ENCODE measurements at places on chromosomes 3 and 15.

DNA sequence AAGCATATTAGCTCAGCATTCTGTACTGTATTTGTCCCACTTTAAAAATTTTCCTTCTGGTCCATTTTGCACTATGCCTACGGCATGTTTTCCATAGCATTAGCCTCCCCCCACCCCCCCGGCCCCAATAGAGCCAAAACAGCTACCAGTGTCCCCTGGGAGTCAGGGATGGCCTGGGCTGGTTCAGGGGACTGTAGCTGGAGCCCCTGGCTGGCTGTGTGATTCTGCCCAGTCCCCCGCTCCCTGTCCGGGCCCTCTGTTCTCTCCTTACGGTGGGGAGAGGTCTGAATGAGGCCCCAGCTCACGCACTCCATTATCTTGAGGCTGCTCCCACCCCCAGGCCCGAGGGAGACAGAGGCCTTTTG is 70.1 kb downstream of the KLF15 start:
- DNase-seq, result no peak

DNA sequence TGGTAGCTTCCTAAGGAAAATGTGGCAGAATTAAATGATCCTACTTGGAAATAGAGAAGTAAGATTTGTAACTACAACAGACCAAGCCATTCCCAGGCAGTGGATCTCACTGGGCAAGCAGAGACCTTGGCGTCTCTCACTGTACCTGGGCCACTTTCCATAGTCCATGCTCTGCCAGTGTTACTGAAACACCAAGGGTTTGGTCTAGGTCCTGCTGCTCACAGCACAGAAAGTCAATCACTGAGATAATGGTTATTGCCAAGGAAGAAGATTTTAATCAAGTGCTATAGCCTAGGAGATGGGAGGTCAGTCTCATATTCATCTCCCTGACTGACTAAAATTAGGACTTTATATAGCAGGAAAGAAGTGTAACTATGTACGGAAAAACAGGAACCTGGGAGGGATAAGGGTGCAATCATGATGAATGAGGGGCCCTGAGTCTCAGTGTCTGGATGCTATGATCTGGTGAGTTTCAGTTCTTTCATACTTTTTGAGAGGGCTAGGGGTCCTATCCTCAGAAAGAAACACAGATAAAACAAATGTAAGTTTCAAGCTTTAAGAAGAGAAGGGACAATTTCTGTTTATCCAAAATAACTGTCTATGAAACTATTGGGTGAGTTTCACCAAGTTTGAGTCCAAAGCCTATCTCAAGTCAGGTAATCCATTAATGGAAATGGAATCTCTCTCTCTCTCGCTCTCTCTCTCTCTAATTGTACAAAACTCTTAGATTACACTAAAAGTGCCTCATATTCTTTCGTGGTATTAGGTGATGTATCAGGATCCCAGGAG is 20.6 kb downstream of the GPR15 start:
- DNase-seq, result no peak

GRCh38 chr3:74787011-74787410 is 172.6 kb upstream of the CNTN3 start:
- DNase-seq, result no peak

DNA sequence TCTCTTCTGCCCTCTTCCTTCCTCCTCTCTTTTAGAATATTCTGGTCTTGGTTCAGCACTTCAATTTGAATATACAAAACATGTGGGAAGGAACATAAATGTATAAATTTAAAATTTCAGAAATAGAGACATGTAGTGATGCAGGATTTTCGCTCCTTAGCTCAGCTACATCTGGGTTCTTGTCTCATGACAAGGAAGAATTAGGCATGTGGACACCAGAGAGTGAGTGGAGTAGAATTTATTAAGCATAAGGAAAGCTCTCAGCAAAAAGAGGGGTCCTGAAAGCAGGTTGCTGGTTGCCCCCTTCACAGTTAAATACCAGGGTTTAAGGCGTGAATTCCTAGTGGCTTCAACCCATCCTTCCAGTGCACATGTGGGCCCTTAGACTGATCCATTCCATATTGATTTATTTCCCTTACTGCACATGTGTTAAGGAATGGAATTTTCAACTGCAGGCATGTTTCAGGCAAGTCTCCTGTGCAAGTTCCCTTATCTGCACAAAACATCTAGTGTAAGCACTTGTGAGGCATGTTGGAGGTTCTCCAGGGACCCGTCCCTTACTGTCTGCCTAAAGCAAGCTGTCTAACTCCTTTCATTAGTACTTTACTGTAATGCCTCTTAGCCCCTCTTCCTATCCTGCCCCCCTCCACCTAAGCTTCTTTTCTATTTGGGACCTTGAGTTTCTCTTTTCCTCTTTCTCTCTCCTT is 133.2 kb upstream of the STRIT1 start:
- DNase-seq, result no peak

- no peak for DNase-seq
Measured at GRCh38 chr3:105812194-105812586, 56.6 kb downstream of the CBLB start.

- DNase-seq, result no peak
Measured at GRCh38 chr3:29022976-29023375, 257.9 kb upstream of the RBMS3 start.

DNA sequence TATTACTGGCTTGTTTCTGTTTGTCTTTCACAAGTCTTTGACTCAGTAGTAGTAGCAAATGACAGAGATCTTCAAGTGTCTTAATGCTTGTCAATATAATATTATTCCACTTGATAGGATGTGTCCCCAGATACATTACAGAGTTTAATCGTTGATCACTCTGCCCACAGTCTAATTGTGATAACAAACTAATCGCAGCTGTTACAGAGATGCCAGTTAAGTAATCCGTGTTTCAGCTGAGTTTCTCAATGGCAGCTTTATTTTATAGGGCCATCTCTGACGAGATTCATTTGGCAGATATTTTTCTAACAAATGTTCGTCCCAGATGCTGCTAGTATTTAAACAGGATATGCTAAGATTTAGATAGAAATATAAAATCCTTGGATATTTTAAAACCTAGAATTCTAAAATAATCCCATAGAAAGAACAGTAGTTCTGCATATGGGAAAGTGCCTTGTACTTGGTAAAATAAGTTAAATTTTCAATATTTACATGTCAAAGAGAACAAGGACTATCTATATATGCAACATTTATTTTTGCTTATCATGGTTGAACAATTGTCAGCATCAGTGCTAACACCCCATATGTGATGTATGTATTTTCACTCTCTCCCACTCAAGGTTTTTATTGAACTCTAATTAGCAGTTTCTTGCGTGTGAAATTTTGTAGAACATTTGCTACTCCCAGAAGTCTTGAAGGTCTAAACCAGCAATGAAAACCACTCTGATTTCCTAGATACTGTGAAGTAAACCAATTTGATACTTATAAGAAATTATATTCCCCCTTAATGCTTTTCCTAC is 185.5 kb downstream of the MBNL1 start:
- no peak for DNase-seq

- no peak for DNase-seq
Measured at GRCh38 chr15:80179025-80179759, 26.4 kb downstream of the FAH start.

DNA sequence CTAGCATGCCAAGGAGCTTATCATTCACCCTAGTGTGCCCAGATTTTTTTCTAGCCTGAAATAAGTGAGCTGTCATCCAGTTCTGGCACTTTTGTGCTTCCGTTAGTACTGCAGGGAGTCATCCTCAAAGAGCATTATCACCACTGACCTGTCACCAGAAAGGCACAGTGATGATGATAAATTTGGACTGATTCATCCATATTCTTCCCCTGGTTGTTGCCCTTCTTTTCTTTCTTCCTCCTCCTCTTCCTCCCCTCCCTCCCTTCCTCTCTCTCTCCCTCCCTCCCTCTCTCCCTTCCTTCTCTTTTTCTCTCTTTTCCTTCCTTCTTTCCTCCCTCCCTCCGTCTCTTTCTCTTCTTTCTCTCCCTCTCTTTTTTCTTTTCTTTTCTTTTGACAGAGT is 21.3 kb downstream of the SLC35G2 start:
- DNase-seq, result no peak

DNA sequence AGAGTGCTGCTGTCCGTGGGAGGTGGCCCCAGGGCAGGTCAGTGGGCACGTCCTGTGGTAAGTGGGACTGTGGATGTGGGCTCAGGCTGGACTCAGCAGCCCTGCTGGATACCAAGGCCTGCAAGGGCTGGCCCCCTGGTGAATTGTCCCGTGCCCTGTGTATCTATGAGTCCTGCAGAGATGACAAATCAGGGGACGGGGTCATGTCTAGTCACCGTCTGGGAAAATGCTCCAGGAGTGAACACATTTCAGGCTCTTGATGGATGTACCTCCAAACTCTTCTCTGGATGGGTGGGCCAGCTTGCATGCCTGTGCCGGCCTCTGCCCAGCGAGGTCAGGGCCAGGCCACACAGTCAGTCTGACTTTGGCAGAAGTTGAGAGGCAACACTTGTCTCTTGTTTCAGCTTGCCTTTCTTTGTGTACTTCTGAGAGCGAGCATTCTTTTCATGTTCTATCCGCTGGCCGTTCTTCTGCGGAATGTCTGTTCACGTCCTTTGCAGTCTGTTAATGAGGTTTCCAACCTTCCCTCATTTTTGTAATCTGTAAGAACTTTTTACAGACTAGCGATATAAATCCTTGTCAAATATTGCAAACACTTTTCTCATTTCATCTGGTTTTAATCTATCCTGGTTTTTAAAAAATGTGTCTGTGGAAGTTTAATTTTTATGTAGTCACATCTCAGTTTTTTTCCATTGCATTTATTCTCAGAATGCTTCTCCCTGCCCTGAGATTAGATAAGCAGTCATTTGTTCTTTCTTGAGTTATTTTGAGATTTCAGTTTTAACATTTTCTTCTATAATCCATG is 11.4 kb upstream of the STAB1 start:
- DNase-seq, result no peak

DNA sequence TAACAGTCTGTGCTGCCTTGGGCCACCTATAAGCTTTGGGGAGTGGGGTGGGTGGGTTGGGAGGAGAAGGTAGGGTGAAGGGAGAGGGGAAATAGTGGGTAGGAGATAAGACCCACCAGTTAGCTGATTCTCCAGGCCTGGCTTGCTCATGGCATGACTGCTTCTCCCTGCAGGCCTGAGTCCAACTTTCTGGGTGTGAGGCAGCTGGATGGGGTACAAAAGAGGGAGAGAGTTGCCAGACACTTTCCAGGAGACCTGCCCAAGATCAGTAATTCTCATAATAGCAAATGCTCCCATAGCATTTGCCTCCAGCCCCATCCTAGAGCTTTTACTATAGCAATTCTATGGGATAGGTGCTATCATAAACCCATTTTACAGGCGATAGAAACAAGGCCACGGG is 7.7 kb downstream of the CGNL1 start:
- no peak for DNase-seq

GRCh38 chr3:4588466-4588865 is 95.3 kb downstream of the ITPR1 start:
- DNase-seq, result no peak

- no peak for DNase-seq
Measured at GRCh38 chr15:85618228-85618505, 176.6 kb downstream of the KLHL25 start.

GRCh38 chr3:62749657-62750056 is 125.6 kb downstream of the CADPS start:
- no peak for DNase-seq

GRCh38 chr3:64257100-64257755 is 32.0 kb upstream of the PRICKLE2 start:
- no peak for DNase-seq

- DNase-seq, result no peak
Measured at GRCh38 chr3:129557548-129557894, 14.5 kb downstream of the H1-8 start.

- DNase-seq, result no peak
Measured at GRCh38 chr3:139607257-139608107, 67.9 kb upstream of the RBP1 start.

- DNase-seq, result no peak
Measured at GRCh38 chr3:15288331-15289035, 43.9 kb downstream of the SH3BP5 start.

GRCh38 chr3:167709690-167710089 is 25.0 kb downstream of the PDCD10 start:
- DNase-seq, result no peak

DNA sequence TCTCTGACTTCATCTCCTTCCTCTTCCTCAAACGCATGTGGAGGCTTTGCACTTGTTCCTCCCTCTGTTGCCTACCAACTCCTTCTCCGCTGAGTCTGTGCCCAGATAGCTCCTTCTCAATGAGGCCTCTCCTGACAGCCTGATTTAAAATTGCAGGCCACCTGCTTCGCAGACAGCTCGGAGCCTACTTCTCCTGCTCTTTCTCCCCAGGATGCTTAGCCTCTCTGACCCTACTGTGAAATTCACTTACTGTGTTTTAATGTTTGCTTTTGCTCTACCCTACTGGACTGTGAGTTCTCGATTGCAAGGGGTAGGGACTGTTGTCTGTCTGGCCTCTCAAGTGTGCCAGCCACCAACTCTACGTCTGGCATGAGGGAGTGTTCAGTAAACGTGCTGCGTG is 83.4 kb downstream of the EEFSEC start:
- DNase-seq, result no peak

DNA sequence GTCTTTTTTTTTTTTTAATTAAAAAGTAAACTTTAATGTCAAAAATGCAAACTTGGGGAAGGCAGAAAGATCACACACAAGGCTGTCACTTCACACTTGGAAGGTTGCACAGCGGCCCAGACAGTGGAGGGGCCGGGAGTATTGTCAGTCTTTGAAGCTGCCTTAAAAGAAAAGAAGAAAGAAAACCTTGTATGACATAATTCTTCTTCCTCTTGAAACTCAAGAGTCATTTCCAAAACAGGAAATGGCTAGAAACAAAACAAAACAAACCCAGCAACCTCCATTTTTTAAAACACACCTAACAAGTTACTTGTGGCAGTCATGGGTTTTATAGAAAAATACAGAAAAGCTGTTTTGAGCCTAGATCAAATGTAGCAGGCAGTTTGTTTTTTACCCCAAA is 68.1 kb upstream of the MAGI1 start:
- no peak for DNase-seq

DNA sequence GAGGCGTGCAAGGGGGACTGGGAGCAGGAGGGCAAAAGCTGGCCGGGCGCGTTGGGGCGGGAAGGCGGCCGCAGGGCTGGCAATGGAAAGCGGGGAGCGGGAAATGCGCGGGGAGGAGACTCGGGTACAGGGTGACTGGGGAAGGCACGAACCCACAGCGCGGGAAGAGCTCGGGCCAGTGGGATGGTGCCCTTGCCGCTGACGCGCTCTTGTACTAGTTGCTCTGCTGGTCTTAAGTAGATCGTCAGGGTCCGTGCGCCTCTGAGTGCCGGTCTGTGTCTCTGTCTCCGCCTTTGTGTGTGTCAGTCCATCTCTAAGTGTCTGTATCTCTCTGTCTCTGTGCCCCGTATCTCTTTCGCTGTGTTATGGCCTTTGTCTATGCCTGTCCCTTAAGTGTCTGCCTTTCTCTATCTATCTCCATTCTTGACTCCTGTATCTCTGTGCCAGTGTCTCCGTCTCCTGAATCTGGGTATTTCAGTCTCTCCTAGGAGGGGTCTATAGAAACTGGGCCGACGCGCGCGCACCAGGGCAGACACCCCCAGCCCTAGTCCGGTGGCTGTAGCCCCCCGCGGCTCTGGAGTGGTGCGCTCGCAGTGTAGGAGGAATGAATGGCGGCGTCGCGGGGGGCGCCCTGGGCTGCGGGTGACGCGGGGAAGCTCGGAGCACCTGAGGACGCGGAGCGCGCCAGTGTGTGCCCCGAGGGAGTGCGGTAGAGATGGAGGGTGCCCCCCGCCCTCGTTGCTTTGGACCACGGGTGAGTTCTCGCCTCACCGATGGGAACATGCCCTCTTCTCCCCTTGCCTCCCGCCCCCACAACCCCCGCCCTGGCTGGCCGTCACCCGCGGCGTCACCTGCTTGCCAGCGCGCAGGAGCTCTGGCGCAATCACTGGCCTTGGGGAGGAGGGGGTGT is 756 bp upstream of the CAMK2N2 start:
- DNase-seq, result peak; percentile 53

- DNase-seq, result peak; percentile 75
Measured at GRCh38 chr3:133663569-133664313, 2.0 kb upstream of the TOPBP1 start.

- no peak for DNase-seq
Measured at GRCh38 chr3:168073842-168074605, 21.7 kb downstream of the GOLIM4 start.

Measured in HuH-7.5 (cell line).